HAP-1 (cell line): ENCODE measurements at places on chromosomes 5 and 9.

- DNase-seq: no peak
Measured at GRCh38 chr5:20335978-20336377, 348.0 kb upstream of the CDH18 start.

- no peak for DNase-seq
Measured at GRCh38 chr5:106408141-106408540, 1262.6 kb downstream of the EFNA5 start.

- DNase-seq: no peak
Measured at GRCh38 chr9:93597871-93598646, 21.7 kb downstream of the PHF2 start.

DNA sequence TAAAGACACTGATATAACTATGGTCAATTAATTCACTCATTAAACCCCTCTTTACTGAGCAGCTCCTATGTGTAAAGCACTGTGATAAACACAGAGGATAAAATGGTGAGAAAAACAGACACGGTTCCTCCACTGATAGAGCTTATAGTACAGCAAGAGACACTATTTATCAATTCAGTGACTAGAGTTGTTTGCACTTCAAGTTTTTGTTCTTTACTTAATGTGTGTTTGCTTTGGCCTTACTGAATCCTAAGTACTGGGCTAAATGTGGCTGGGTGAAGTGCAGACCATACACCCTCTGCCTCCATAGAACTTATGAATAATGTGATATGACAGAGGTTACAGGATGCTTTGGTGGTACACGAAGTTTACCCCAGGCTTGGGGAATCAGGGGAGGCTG lies 80.1 kb upstream of the ITGA1 start:
- DNase-seq: no peak

GRCh38 chr5:77948476-77948875 lies 172.3 kb upstream of the TBCA start:
- DNase-seq: no peak
